ENCODE measurements at places on chromosomes 11 and 22.

- DNase-seq: no peak
Observed at GRCh38 chr22:37893583-37893983, 12.5 kb upstream of the MICALL1 start.

- no peak for DNase-seq
Observed at GRCh38 chr22:25081409-25081824, 118.2 kb upstream of the CRYBB3 start.

GRCh38 chr22:42217752-42218280 is 52.6 kb downstream of the TCF20 start:
- DNase-seq: no peak

DNA sequence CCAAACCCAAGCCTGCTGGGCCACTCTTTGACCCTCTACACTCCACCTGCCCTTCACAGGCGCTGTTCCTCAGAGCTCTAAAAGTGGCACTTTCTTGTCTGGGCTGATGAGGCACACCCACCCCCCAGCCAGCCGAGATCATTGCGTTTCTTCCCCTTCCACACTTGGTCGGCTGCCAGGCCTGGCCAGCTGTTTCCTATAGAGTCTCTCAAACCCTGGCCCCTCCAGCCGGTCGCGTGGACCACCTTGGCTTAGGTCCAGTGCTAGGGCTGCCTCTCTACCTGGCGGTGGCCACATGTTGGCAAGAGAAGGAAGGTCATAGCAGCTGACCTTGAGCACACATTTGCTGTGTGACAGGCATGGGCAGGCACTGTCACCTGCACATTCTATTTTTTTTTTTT is 60.6 kb downstream of the PPP6R2 start:
- no peak for DNase-seq

DNA sequence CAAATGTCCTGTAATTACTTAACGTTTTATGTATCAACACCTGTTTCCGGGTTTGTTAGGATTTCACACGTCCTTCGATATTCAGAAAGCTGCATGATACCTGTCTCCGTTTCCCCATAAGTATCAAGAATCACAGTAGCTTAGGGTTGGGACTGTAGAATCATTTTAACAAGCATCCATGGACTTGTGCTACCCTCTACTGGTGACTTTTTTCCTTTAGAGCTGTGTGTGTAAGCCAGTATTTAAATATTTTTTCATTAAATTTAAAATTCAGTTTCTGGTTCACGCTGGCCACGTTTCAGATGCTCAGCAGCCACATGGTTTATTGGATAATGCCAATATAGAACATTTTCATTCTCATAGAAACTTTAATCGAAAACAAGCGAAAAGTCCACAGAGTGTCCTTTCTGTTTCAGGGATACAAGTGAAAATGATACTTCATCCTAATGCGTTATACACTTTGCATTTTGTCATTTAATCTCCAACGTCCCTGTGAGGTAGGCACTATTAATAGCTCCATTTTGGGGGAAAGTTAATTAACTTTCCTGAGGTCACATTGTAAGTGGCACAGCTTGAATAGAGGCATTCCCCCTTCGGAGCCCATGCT is 61.5 kb upstream of the SLC25A18 start:
- DNase-seq: no peak

DNA sequence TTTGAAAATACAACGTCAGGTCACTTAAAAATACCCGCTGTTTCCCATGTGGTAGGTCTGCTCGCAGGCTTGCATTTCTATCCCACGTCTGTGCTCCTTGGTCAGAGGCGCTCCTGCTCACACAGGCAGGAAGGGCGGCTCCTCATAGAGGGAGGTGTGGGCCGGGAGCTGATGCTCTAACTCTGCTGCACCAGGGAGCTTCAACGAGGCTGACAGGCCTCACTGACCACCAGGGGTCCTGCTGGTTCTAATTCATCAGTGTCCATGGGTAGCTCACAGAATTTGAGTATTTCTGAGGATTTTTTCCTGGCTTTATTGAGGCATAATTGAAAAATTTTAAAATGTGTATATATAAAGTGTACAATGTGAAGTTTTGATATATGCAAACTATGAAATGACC is 68.5 kb downstream of the PIWIL3 start:
- no peak for DNase-seq

DNA sequence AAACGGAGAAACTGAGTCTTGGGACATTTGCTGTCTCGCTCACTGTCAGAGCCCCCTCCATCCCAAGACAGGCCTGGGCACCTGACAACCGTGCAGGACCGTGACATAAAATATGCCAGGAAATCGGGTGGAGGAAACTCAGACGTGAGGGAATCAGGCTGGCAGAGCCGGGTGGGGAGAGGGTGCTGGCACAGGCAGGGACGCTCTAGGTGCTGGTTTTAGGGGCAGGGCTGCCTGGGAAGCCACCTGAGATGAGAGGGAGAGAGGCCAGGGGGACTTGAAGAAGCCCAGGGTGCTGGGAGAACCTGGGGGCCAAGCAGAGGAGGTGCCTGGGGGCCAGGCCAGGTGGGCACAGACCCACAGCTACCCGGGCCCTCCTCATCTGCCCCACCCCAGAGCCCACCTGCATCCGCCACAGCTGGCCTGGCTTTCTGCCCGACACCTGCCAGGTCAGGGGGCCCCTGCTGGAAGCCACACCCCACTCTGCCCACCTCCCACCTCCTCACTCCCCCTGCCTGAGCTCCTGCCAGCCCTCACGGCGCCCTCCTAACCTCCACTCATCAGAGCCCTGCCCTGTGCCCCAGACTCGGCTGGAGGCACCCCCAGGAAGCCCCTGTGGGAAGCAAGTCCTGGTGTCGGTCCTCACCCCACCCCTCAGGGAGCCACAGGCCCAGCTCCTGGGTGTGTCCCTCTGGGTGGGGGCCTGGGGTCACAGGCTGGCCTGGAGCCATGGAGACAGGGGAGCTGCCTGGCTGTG is 27.3 kb upstream of the MUC5AC start:
- DNase-seq: no peak

DNA sequence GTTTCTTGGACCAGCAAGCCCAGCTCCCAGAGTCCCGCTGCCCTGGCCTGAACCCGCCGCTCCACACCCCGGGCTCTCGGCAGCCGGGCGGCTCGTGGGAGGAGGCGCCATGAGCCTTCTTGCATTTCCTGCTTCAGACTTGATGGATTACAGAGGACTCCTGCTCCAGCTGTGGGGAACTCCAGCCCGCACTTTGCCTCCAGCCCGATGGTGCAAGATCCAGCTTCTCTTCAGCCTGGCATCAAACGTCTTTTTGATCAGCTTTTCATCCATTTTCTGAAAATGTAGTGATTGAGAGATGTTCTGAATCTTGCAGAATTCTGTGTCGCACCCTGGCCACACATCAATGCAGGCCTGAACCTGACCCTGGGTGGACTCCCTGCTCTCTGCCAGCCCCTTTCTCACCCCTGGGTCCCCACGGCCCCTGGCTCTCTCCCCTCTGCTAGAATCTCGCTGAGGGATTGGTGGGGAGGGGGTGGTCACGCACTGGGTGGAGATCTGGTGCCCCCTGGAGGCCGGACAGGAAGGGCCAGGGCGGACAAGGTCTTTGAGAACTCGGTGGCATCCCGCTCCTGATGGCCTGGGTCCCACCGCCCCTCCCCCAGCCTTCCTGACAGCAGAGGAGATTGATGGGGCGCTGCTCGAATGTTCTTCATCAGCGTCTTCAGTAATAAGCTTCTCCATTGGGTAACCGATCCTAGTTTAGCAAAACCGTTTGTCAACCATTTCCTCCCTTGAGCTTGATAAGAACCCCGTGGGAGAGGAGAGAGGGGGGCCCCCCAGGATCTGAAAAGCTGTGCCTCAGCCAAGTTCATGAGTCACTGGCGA is 12.1 kb upstream of the NFAM1 start:
- peak; percentile 65 for DNase-seq

DNA sequence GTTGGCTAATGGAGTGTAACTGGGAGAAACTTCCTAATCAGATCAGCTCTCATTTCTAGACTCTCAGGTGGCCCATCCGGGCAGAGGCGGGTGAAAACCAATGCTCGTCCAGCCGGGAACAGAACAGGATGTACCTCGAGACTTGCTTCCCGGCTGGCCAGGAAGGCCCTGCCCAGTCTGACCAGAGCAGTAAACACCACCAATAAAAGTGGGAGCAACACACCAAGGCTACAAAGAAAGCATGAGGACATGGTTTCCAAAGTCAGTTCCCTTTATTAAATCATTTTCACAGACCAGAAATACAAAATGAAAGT is 940 bp upstream of the TNKS1BP1 start:
- no peak for DNase-seq

DNA sequence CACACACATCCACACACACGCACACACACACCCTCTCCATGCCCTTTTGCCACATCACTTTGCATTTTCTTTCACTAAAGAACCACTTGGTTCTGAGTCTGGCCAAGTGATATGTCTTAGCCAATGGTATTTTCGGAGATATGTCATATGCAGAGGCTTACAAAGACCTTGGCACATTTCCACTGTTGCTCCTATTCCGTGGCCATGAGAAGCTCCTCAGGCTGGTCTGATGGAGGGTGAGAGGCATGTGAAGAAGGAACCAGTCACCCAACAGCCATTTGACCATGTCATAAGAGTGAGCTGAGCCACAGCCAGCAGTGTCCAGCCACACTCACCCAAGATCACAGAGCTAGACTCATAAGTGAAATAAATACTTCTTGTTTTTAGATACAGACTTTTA is 212.6 kb upstream of the NAV2 start:
- DNase-seq: no peak

DNA sequence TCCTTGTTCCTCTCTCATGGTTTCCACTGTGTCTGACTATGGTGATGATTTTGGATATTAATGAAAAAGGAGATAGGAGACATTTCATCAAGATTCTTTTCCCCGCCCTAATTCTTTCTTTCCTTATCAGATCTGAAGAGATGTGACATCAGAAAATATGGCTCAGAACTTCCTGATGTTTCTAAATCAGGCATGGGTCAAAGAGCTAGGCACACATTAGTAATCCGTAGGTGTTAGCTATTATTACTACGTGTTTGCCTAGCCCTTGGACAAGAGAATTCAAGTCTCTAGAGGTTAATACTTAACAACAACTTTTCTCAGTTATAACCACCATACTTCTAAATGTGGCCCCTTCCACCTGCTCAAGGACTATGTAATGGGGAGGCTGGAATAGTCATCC is 5.8 kb downstream of the JOSD1 start:
- no peak for DNase-seq

- DNase-seq: no peak
Observed at GRCh38 chr22:42436404-42436803, 4.2 kb upstream of the NFAM1 start.

DNA sequence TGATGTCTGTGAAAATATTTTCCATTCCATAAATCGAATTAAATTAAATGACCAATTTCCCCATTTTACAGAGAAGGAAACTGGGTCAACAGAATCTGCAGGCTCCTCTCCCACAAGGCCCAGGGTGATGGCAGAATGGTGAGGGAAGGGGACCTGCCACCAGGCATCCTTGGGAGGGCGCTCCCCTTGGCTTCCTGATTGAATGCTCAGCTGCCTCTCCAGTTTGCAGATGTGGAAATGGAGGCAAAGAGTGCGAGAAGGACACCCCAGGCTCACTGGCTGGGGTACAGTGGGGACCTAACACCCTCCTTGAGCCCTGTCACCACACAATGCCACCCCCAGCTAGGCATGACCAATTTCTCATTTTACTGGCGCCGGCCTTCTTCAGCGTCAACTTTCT is 28.5 kb upstream of the CSNK1E start:
- DNase-seq: no peak

GRCh38 chr11:69456712-69457111 is 24.8 kb upstream of the LINC01488 start:
- DNase-seq: no peak

- DNase-seq: peak; percentile 56
Observed at GRCh38 chr22:26589845-26590736, at the start of gene TPST2. TSS of gene TPST2 (minus strand) at chr22:26590132. CDS start at chr22:26541630, 48,502 bp downstream.

GRCh38 chr11:87397011-87397865 is 359.5 kb downstream of the TMEM135 start:
- no peak for DNase-seq

DNA sequence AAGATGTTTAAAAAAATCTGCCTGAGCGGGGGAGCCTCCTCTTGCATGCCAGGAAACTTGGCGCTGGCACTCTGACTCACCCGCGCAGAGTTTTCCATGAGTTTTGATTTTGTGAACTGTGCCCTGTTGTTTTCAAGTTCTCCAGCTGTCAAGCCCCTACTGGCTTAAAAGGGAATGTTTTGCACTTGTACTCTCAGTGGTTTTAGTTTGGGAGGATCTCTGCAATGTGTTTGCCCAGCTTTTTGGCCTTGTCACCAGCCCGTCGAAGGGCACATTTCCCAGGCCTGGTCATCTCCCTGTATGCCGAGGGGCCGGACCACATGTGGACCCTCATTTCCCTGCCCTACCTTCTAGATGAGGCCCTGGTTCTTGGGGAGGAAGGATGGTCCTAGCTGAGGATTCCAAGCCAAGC is 12.2 kb downstream of the MRGPRF start:
- DNase-seq: no peak

DNA sequence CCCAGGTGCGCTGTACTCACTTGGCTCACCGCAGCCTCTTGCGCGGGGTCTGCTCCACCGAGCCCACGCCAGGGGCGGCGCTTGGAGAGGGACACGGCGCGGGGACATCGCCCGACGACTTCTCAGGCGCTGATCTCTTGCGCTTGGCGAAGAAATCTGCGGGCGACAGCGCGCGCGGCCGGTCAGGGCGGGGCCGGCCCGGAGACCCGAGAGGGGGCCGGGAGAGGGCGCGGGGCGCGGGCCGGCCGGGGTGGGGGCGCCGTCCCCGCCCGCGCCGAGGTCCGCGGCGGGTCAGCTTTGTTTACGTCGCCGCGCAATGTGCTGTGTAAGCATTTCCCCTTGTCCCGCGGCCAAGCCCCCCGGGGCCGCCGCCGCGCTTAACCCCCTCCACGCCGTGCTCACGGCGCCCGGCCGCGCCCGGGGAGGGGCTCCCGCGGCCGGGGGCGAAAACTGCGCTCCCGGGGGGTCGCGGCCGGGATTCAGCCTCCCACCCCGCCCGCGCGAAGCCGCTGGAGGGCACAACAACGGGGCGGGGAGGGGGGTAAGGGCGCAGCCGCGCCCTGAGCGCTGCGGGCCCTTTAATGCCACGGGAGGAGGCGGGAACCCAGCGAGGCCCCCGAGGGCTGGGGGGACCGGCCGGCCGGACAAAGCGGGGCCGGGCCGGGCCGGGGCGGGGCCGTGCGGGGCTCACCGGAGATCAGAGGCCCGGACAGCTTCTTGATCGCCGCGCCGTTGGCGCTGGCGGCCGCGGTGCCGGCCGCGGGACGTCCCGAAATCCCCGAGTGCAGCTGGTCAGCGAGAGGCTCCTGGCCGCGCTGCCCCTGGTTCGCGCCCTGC is 1.4 kb downstream of the CDKN1C start:
- no peak for DNase-seq

GRCh38 chr11:134207538-134208239 is 16.1 kb downstream of the NCAPD3 start:
- DNase-seq: peak; percentile 48

DNA sequence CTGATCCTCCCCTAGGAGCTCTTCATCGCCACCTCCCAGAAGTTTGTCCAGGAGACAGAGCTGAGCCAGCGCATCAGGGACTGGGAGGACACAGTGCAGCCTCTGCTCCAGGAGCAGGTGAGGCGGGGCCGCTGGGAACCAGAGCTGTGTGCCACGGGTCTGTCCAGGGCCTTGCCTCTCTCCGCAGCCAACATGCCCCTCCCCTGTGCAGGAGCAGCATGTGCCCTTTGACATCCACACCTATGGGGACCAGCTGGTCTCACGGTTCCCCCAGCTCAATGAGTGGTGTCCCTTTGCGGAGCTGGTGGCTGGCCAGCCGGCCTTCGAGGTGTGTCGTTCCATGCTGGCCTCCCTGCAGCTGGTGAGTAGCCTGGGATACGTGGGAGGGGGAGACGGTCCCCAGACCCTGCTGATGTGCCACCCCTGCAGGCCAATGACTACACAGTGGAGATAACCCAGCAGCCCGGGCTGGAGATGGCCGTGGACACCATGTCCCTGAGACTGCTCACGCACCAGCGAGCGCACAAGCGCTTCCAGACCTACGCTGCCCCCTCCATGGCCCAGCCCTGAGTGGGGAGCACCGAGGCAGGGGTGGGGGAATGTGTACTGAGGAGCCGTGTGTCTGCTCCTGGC is 2.5 kb downstream of the SCO2 start:
- DNase-seq: no peak
